ENCODE measurements at places on chromosomes 6 and 20. TPM values are rescaled to one million over a fixed set of nuclear protein-coding genes. Genes with fewer than 3 reads are reported as not detected.
A peak's percentile ranks its signal among the peaks of the same experiment; 100 is the strongest.

RSPH4A gene
- 0.13 TPM for total RNA-seq

DNA sequence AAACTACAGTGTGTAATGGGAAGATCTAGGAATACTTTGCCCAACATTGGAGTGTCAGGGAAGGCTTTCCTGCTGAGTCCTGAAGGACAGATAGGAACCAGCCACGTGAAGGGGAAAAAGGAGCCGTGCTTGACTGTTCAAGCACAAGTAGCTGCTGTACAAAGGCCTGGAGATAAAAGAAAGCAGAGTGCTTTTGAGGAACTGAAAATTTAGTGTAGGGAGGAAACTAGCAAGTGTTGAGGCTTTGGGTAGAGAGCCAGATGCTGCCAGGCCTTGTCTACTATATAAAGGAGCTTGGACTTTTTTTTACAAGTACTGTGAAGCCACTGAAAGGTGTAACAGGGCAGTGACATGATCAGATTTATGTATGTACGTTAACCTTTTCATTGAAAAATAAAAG lies 39.0 kb downstream of the DSE start:
- no peaks in the 10 kb centered on the region for H3K36me3 ChIP-seq
- peak overlapping the region; percentile 91 for H3K27ac ChIP-seq
- peak; percentile 88 for DNase-seq
- H3K27me3 ChIP-seq, result no peaks in the 10 kb centered on the region
- H3K4me1 ChIP-seq, result peaks cover 58% of the 10 kb centered on the region

IRF4 gene
- total RNA-seq, result 498 TPM

CYP24A1 gene
- 0.69 TPM for total RNA-seq
